ENCODE measurements at places on chromosomes 5 and 9.
A peak's percentile ranks its signal among the peaks of the same experiment; 100 is the strongest.

DNA sequence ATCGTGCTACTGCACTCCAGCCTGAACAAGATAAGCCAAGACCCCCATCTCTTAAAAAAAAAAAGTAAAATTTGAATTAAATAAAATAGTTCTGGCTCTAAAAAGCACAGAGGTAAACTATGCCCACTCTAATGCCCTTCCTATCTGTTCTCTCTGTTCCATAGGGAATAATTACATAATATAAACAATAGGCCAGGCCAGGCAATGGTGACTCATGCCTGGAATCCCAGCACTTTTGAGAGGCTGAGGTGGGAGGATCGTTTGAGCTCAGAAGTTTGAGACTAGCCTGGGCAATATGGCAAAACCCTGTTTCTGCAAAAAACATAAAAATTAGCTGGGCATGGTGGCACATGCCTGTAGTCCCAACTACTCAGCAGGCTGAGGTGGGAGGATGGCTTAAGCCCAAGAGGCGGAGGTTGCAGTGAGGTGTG, 47.4 kb downstream of the MYO10 start:
- no peak for DNase-seq

- DNase-seq, result no peak
Measured at GRCh38 chr5:133325864-133326263, 274.1 kb downstream of the HSPA4 start.

DNA sequence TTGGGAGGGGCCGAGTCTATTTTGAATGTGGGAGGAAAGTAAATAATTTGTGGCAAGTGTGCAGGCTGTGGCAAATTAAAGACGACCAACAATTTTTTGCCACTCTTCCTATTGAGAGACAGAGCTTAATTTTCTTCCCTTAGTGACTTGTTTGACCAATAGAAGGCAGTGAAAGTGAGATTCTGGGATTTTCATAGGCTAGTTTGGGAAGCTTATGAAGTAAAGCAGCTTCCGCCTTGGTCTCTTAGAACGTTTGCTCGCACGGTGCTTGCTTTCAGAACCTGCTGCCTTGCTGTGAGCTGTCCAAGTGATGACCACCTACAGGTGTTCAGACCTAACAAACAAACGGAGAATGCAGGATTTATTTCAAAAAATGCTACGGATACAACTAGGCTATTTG, 6.7 kb upstream of the OR1N2 start:
- DNase-seq, result no peak

DNA sequence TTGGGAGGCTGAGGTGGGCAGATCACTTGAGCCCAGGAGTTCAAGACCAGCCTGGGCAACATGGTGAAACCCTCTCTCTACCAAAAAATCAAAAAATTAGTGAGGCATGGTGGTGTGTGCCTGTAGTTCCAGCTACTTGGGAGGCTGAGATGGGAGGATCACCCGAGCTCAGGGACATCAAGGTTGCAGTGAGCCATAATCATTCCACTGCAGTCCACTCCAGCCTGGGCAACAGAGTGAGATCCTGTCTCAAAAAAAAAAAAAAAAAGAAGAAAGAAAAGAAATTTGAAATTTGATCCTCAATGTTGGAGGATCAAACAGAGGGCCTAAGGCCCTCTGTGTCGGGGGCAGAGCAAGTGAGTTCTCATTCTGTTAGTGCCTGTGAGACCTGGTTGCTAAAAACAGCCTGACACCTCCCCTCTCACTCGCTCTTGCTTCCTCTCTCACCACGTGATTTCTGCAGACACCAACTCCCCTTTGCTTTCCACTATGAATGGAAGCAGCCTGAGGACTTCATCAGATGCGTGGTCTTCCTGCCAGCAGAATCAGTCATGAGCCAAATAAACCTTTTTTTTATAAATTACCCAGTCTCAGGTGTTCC, 8.4 kb upstream of the GOLPH3 start:
- no peak for DNase-seq

GRCh38 chr5:175920231-175920811, 47.8 kb downstream of the THOC3 start:
- no peak for DNase-seq

GRCh38 chr5:158013939-158014338, 155.0 kb upstream of the CLINT1 start:
- no peak for DNase-seq

DNA sequence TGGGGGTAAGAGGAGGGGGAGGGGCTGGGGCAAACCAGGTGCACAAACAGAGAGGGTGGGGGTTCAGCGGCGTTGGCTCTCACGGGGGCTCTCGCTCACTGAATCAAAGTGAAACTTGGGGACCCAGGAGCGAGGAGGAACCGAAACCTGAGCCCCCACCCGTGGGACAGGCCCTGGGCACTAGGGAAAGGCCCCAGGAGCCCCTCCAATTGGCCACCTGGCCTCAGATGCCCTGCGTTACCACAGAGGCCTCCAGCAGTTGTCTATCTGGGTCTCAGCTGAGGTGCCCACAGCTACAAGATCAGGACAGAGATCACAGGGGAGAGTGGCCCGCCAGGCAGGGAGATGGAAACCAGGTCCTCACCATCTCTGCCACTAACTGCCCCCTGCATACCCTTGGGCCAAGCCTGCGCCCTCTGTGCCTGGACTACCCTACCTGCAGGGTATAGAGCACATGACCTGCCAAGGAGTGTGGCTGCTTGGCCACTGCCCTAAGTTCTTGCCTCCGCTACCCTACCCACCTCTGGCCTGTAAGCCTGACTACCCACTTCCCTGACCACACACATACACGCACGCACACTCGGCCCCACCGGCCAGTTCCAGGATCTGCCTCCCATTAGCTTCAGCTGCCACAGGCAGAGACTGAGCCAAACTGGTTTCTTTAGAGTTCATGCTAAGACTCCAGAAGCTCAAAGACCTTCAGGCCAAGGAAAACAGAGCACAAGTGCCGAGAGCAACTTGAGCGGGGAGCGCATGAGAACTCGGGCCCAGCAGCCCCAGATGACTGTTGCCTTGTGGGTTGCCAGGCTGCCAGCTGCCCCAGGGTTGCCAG, 39.9 kb downstream of the PAX5 start:
- no peak for DNase-seq

GRCh38 chr5:142926549-142926948, 156.4 kb downstream of the ARHGAP26 start:
- no peak for DNase-seq

- no peak for DNase-seq
Measured at GRCh38 chr5:17374973-17375742, 122.9 kb upstream of the TAF11L2 start.

- DNase-seq, result no peak
Measured at GRCh38 chr9:75851917-75852316, 38.6 kb upstream of the PCSK5 start.

- DNase-seq, result no peak
Measured at GRCh38 chr5:80707645-80708044, 52.9 kb upstream of the DHFR start.

DNA sequence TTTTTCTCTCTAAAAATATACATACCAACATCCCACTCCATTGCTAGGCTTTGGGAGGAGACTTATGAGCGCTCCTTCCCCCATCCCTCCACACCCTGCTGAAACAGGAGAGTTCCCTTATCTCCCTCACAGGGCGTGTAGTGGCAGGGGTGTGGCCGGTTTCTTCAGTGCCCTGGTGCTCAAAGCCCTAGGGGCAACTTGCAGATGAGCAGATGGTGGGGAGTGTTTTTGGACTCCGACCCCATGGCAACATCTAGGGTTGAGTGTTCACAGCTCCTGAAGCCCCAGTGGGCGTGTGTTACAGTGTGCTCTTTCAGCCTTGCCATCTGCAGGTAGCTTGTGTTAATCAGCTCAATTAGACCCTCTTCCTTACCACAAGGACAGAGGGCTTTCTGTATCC, 409.5 kb downstream of the MAT2B start:
- no peak for DNase-seq

GRCh38 chr9:8890695-8891094, 1091.1 kb upstream of the DMAC1 start:
- no peak for DNase-seq

- DNase-seq, result no peak
Measured at GRCh38 chr5:151094030-151094851, 13.4 kb upstream of the TNIP1 start.

GRCh38 chr5:73199671-73200070, 26.7 kb downstream of the TMEM174 start:
- no peak for DNase-seq

DNA sequence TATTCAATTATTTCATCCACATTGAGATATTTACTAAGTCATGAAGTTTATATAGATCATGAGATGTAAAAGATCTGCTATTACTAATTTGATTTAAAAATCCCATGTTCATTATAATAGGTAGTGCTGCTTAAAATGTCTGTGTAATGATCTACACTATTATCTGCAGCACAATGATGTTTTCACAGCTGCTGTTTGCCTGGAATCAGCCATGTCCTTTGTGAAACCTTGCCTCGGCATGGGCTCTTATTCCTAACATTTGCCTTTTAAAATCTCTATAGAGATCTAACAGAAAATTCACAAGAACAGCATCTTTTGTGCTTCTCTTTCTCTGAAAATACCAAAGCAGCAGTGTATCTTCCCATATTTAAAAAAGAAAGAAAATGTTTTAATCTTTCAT, 444.6 kb downstream of the PTPRD start:
- no peak for DNase-seq

DNA sequence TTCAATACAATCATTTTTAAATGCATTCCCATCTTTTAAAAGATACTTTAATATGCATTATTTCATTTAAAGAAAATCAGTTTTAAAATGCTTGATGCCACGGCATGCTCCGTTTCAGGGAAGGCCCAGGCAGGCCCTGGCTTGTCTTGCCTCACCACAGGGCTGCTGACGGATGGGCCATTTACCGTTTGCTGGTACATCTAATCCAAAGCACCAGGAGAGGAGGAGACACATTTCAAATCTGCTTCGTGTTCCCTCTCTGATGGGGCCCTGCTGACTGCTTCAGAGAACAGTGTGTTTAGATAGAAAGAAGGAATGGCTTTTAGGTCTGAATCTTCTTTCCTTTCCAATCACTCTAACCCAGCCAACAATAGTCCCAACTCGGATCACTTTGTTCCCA, 185.2 kb downstream of the DCP2 start:
- no peak for DNase-seq

GRCh38 chr5:61322738-61323725, 9.0 kb upstream of the ZSWIM6 start:
- no peak for DNase-seq

GRCh38 chr9:79286992-79287707, 284.6 kb upstream of the TLE4 start:
- no peak for DNase-seq

- DNase-seq, result no peak
Measured at GRCh38 chr9:70466976-70467561, 52.6 kb upstream of the KLF9 start.

- no peak for DNase-seq
Measured at GRCh38 chr5:1013238-1013947, 4.8 kb downstream of the NKD2 start.

DNA sequence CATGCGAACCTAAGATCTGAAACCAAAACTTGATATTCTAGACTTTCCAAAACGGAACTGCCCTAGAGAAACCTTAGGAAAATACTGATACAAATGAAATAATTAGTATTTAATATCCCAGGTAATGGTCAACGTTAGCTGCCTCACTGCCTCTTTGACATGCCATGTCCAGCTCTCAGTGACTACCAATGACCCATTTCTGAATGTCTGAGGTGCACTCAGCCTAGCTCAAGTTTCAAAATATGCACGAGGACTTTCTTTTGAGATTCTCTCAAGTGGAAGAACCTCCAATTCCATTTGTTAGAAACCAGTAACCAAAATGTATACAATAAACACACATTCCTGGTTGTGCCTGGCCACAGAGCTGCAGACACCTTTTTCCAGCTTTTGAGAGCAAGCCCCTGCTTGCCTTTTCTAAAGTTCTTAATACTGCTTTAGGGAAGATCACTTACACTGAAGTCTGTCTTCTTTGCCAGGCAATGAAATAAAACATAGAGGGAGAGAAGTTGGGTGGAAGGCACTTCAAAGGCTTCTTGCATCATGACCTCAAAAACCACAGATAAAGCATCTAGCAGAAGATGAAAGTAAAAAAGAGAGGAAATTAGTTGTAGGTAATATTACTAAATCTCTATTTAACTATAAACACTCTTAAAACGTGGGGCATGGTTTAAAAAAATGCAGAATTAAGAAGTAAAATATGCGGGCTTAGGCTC, 87.9 kb downstream of the MRPS27 start:
- DNase-seq, result no peak

DNA sequence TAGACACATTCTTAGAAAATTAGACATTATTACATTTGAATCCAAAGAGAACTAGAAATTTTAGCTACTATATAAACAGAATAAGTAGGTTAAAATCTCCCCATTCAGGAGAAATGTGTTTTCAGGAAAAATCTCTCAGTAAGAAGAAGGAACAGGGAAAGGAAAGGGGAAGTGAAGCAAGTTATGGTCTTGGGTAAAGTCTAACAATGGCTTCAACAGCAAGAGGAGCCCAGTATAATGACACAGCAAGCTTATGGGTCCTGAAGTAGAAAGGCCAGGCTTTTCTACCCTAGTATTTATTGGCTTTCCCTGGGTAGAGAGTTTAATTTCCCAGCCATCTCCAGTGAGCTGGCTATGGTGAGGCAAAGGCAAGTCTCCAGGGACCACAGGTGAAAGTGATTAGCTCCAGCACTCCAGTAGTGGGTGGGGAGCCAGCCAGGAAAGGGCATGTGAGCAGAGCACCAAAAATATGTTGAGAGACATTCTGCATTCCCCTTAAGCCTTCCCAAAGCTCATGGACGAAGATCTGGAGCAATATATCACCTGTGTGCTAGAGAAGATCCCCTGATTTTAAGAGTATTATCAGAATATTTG, 981.7 kb downstream of the NR2F1-AS1 start:
- no peak for DNase-seq

DNA sequence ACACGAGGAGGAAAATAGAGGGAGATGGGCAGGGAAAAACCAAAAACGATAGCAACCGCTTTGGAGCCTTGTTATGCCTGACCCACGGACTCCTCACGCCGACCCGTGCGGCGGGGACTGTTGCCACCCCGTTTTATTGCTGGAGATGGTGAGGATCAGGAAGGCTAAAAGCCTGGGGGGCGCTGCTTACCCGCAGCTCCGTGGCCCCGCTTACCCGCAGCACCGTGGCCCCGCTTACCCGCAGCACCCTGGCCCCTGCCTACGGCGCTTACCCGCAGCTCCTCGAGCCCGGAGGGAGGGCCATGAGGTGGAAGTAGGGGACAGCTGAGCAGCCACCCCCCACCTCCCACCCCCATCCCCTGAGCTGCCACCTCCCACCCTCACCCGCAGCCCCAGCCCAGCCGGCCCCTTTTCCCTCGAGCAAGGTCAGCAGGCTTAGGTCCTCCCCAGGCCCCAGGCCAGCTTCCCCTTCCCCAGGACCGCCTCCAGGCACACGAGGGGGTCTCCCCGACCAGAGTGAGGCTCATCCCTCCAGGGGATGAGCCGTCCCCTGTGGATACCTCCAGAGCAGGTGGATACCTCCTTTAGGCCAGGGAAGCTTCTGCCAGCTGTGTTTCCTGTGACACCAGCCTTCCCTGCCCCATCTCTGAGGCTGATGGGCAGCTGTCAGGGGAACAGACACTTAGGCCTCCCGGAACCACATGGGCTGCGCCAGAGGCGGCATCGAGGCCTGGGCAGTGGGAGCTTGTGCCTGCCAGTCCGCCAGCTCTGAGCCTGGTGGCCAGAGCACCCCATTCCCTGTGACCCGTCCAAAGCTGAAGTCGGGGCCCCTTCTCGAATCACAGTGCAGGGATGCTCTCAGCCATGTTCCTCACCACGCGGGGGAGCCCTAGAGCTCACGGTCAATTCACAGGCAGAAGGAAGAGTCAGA, 92.3 kb downstream of the LMX1B start:
- peak; percentile 14 for DNase-seq

All from T1000 (cell line).